ENCODE measurements at places on chromosomes 2 and 18.

- no peak for DNase-seq
Observed at GRCh38 chr2:135581282-135581681, 50.0 kb downstream of the R3HDM1 start.

DNA sequence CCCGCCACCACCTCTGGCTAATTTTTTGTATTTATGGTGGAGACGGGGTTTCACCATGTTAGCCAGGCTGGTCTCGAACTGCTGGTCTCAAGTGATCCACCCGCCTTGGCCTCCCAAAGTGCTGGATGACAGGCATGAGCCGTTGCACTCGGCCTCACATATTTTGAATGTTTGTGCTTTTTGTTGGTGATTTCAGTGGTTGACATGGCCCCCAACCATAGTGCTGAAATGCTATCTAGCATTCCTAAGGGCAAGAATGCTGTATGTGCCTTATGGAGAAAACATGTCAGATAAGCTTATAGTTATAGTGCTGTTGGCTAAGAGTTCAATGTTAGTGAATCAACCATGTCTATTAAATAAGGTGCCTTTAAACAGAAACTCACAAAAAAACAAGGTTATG is 8.9 kb downstream of the ZAP70 start:
- no peak for DNase-seq

DNA sequence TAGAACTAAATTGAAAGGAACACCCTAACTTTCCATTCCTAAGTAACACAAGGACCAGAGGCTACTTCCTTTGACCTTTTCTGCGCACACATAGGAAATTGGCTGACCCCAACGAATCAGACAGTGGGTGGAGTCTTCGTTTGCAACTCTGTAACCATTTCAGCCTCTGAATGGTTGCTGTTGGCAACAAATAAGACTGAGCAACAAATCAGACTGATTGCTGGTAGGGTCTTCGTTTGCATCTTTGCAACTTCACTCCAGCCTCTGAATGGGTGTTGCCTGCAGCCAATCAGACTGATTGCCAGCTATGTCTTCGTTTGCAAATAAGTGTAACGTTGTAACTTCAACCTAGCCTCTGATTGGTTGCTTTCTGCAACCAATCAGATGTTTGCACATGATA is 34.6 kb downstream of the USP40 start:
- no peak for DNase-seq

GRCh38 chr18:58768293-58768974 is 96.2 kb upstream of the ZNF532 start:
- DNase-seq = no peak

DNA sequence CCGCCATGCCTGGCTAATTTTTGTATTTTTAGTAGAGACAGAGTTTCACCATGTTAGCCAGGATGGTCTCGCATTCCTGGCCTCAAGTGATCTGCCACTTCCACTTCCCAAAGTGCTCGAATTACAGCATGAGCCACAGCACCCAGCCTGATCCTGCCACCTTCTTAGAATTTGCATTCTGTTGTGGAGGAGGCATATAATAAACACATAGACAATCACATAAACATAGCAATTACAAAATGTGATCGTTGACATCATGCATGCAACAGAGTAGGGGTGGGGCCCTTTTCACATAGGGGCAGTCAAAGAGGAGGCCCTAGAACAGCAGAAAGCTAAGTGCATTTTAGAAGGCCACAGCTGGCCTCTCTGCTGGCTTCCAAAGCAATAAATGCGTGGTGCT is 39.9 kb upstream of the TSPYL6 start:
- no peak for DNase-seq

Measured in substantia nigra (tissue), 51 donors.